ENCODE measurements at places on chromosomes 1 and 21. TPM values are rescaled to one million over a fixed set of nuclear protein-coding genes. Genes with fewer than 3 reads are reported as not detected.

Gene LCE1C
- not detected for total RNA-seq

DNA sequence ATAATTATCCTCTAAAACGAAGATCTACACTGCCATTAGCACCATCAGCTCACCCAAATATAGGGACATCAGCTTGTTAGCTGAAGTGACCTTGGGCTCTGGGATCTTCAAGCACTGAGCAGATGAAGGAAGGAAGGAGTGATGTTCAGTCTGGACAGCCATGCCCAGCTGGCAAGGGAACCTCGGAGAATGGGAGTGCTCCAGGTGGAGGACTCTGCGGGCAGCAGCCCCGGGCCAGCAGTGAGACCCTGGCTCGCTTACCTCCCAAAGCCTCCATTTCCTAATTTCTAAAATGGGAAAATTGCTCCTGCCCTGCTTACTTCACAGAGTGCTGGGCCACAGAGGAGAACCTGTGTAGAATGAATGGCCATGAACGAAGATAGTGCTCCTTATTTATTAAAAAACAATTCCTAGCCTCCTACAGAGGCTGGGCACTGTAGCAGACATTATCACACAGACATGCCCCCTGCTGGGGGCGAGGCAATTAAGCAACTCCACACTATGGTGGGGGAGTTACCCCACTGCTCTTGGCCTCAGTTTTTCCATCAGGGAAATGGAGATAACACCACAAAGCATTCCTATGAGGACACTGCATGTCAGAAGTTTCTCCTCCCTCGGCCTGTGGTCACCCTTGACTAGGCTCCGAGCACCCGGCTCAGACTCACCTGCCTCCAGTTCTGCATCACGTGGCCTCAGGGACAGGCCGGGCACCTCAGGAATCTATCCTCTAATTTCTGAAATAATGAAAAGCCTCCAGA is 117.6 kb downstream of the KCNN3 start:
- no peaks in the 10 kb centered on the region for H3K36me3 ChIP-seq
- no peaks in the 10 kb centered on the region for H3K27me3 ChIP-seq
- no peak overlapping the region for H3K27ac ChIP-seq
- DNase-seq, result no peak

DNA sequence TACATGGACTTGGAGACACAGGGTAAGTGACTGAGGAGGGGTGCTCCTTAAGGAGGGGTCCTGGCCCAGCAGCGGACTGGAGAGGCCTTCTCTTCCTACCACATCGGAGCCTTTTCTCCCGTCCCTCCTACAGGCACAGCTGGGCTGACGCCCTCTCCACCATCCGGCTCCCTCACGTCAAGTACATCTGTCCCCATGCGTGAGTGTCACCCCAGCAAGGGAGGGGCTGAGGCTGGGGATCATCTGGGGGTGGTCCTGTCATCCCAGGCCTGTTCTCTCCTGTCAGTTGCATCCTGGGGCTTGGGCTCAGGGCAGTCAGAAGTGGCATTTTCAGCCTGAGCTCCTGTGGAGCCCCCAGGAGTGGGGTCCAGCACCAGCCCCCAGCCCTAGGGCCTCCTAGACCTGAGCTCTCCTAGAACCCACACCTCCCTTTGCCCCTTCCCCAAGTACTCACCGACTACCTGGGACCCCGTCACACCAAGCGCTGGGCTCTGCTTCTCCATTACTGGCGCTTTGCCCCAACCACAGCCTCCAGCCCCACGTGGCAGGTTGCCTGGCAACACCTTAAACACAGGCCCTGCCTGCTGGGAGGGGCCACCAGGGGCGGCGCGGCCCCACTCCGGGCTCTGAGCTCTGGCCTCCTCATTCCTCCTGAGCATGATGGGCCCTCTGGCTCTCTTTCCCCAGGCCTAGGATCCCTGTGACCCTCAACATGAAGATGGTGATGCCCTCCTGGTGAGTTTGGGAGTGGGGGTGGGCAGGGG is 2.3 kb downstream of the LYPLA2 start:
- no peaks in the 10 kb centered on the region for H3K27me3 ChIP-seq
- DNase-seq, result peak; percentile 87
- peaks cover 51% of the 10 kb centered on the region for H3K36me3 ChIP-seq
- H3K4me3 ChIP-seq, result no peak overlapping the region

Gene FGR
- total RNA-seq, result 149 TPM

Gene LCE1A
- not detected for total RNA-seq

Gene MTMR11
- total RNA-seq, result 17.1 TPM

Gene KISS1
- 2.9 TPM for total RNA-seq

Gene PDE4DIP
- 163 TPM for total RNA-seq

GRCh38 chr21:15771311-15771710 is 41.5 kb downstream of the USP25 start:
- H3K4me1 ChIP-seq, result peaks cover 13% of the 10 kb centered on the region
- DNase-seq, result no peak
- no peak overlapping the region for H3K4me3 ChIP-seq
- H3K27me3 ChIP-seq, result no peaks in the 10 kb centered on the region

- H3K4me3 ChIP-seq, result no peak overlapping the region
- no peaks in the 10 kb centered on the region for H3K27me3 ChIP-seq
- H3K27ac ChIP-seq, result peak overlapping the region; percentile 67
These were observed 14.9 kb downstream of the PDIK1L start for GRCh38 chr1:26126321-26127084.

Gene ERG
- total RNA-seq, result 36.7 TPM

DNA sequence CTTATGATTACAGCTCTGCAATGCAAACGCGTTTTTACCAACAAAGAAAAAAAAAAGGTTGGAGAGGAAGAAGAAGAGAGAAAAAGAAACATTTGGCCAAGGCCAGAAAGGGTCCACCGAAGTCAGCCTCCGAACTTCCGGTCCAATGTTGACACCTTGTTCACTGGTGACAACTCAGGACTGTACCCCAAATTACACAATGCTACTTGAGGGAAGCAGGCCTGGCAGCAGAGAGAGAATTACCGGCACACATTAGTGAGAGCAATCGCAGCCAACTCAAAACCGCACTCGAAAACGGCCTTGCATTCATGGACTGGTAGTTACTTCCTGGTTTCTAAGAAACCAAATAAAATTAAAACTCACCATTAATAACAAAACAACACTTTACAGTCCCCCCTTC is 652.5 kb downstream of the KIF26B start:
- peaks cover 4% of the 10 kb centered on the region for H3K4me1 ChIP-seq
- H3K27me3 ChIP-seq, result no peaks in the 10 kb centered on the region
- DNase-seq, result peak; percentile 76
- peak overlapping the region; percentile 58 for H3K27ac ChIP-seq

- H3K4me3 ChIP-seq, result no peak overlapping the region
- no peak for DNase-seq
- H3K27ac ChIP-seq, result no peak overlapping the region
These were observed 56.4 kb upstream of the ADORA3 start for GRCh38 chr1:111559736-111560279.

Gene OPRD1
- total RNA-seq, result not detected

DNA sequence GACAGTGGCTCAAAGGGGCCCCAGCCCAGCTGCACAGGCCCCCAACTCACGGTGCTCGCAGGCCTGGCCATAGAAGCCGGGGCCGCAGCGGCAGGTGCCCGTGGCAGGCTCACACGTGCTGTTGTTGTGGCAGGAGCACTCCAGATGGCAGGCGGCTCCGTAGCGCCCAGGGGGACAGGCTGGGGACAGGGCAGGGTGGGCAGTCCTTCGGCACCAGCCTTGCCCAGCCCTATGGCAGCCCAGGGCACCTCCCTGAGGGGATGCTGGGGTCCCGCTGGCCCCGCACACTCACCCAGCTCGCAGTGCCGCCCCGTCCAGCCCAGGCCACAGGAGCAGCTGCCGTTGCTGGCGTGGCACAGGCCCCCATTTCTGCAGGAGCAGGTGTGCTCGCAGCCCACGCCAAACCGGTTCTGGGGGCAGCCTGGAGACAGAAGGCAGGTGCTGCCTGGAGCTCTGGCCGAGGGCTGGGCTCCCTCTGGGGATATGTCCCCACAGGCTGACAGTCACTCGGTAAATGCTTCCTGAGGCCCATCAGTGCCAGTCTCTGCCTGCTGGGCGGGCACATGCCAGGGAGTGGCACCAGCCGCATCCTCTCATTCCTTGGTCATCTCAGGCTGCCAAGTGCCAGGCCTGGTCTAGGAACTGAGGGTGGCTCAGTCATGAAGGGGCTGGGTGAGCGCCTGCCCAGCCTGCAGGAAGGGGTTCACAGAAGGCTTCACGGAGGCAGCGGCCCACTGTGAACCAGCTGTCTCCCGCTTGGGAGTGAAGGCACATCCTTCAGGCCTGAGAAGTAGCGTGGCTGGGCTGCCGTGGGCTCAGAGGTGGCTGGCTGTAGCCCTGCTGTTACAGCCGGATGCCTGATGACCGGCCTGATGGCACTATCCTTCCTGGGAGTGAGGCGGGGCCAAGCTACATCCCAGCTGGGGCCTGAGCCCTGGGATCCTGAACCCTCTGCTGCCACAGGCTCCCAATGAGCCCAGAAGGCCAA is 40.1 kb downstream of the ARHGEF16 start:
- no peaks in the 10 kb centered on the region for H3K4me1 ChIP-seq
- no peak overlapping the region for H3K27ac ChIP-seq
- H3K36me3 ChIP-seq, result peaks cover 13% of the 10 kb centered on the region
- DNase-seq, result no peak
- no peaks in the 10 kb centered on the region for H3K27me3 ChIP-seq

- peak; percentile 81 for DNase-seq
- peaks cover 17% of the 10 kb centered on the region for H3K27me3 ChIP-seq
- H3K4me3 ChIP-seq, result peak within 1 kb of the TSS; percentile 66
These were observed at the start of gene RIMKLA for GRCh38 chr1:42380586-42381279. Gene RIMKLA (plus strand): TSS chr1:42380792. CDS start chr1:42380935, 143 bp downstream.

DNA sequence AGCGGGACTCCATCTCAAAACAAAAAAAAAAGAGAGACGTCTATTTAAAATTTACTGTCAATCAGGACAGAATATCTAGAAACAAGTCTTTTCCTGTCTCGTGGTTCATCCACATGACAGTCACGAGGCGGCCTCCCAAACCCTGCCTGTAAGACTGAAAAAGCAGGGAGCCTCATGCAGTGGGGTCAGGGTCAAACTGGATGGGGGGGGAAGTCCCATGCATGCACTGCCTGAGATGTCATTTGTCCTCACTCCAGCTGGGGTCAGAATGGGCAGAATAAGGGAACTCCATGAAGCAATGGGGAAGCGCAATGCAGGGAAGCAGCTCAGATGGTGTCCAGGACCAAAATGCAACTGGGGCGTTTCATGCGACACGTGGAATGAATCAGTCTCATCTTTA is 85.5 kb downstream of the PIK3CD start:
- H3K36me3 ChIP-seq, result peaks cover 95% of the 10 kb centered on the region
- no peaks in the 10 kb centered on the region for H3K4me1 ChIP-seq
- H3K27me3 ChIP-seq, result no peaks in the 10 kb centered on the region
- no peak overlapping the region for H3K4me3 ChIP-seq
- no peak overlapping the region for H3K27ac ChIP-seq
- DNase-seq, result no peak

DNA sequence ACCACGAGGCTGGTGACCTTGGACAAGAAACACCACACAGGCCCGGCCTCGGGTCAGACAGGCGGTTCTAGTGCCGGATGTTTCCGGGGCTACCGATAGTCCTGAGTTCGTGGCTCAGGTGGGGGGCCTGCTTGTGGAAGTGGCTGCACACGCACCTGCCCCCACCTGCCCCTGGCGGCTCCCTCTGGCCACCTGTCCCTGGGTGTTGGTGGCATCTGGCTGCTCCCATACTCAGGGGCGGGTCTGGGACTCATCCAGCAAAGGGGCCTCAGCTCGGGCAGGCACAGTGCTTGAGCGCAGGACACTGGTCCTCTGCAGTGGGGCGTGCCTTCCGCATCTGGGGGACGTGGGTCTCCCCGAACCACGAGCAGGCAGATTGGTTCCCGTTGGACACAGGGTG is 33.6 kb downstream of the TP73 start:
- DNase-seq, result no peak
- H3K36me3 ChIP-seq, result no peaks in the 10 kb centered on the region
- peaks cover 7% of the 10 kb centered on the region for H3K4me1 ChIP-seq
- H3K27ac ChIP-seq, result no peak overlapping the region
